ENCODE measurements at places on chromosomes 2 and 18. TPM values are rescaled to one million over a fixed set of nuclear protein-coding genes. Genes with fewer than 3 reads are reported as not detected.

DNA sequence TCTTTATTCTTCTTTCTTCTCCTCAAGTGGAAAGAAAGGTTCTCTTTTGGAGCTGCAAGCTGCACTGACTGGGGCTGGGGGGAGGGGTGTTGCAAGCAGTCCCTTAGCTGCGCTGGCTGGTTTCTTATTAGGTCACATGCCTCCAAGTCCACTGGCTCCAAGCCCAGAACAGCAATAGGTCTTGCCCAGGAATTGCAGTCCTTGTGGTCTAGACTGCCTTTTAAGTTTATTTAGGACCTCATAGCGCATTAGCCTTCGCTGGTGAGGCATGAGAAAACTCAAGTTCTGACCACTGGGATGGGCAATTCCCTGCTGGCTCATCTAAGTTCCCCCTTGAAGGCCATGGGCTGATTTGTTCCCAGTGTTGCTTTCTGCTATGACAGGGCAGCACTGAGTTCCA is 138.6 kb upstream of the SCN7A start:
- no peaks in the 10 kb centered on the region for H3K27me3 ChIP-seq
- peaks cover 6% of the 10 kb centered on the region for H3K4me1 ChIP-seq
- no peak overlapping the region for H3K27ac ChIP-seq
- no peaks in the 10 kb centered on the region for H3K36me3 ChIP-seq
- no peak overlapping the region for H3K4me3 ChIP-seq

- no peak overlapping the region for H3K27ac ChIP-seq
- no peak for DNase-seq
- H3K36me3 ChIP-seq: no peaks in the 10 kb centered on the region
- peaks cover 2% of the 10 kb centered on the region for H3K27me3 ChIP-seq
- no peak overlapping the region for H3K4me3 ChIP-seq
These were observed 101.0 kb downstream of the VIT start for GRCh38 chr2:36797324-36798070.

AQP4 gene
- total RNA-seq: not detected

- H3K27me3 ChIP-seq: peaks cover 3% of the 10 kb centered on the region
- H3K4me1 ChIP-seq: peaks cover 3% of the 10 kb centered on the region
- no peak overlapping the region for H3K27ac ChIP-seq
- DNase-seq: no peak
These were observed 7.4 kb upstream of the MOB1A start for GRCh38 chr2:74186038-74186437.

- H3K27me3 ChIP-seq: no peaks in the 10 kb centered on the region
- no peak overlapping the region for H3K4me3 ChIP-seq
- H3K27ac ChIP-seq: no peak overlapping the region
- no peaks in the 10 kb centered on the region for H3K4me1 ChIP-seq
- DNase-seq: no peak
These were observed 136.3 kb downstream of the CYP26B1 start for GRCh38 chr2:72011370-72011689.

GRCh38 chr2:1621501-1621900 is 122.8 kb downstream of the PXDN start:
- no peak overlapping the region for H3K4me3 ChIP-seq
- no peak for DNase-seq
- peaks cover 7% of the 10 kb centered on the region for H3K4me1 ChIP-seq
- no peaks in the 10 kb centered on the region for H3K27me3 ChIP-seq

DNA sequence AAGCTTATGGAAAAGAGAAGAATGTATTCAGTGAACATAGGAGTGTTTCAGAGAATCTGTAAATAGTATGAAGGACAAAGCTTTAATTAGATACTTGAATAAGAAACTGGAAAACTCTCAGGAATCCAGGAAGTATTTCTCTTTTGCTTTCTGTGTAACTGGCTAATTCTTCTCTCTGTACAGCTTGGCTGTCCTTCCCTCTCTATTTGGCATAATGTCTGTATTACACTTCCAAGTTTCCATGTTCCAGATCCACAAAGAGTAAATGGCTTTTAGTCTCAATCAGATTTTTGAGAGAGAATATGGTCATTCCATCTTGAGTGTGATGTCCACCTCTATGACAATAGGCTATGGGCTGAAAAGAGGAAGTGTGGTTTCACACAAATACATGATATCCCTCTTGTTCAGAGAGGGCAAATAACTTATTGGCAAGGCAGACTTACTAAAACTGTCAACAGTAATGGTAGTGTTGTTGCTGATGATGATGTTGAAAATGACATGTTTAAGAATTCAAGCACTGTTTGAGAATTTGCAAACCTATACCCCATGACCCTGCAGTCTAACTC is 129.2 kb upstream of the ERBB4 start:
- no peaks in the 10 kb centered on the region for H3K36me3 ChIP-seq
- no peak overlapping the region for H3K4me3 ChIP-seq
- H3K27me3 ChIP-seq: no peaks in the 10 kb centered on the region
- H3K4me1 ChIP-seq: no peaks in the 10 kb centered on the region
- DNase-seq: no peak

GRCh38 chr18:34893239-34893638 is 148.0 kb upstream of the MAPRE2 start:
- DNase-seq: no peak
- H3K27ac ChIP-seq: no peak overlapping the region
- H3K27me3 ChIP-seq: no peaks in the 10 kb centered on the region
- H3K4me3 ChIP-seq: no peak overlapping the region
- H3K36me3 ChIP-seq: no peaks in the 10 kb centered on the region

- H3K36me3 ChIP-seq: no peaks in the 10 kb centered on the region
- peaks cover 9% of the 10 kb centered on the region for H3K27me3 ChIP-seq
- no peaks in the 10 kb centered on the region for H3K4me1 ChIP-seq
- no peak overlapping the region for H3K27ac ChIP-seq
These were observed 35.6 kb downstream of the VWA3B start for GRCh38 chr2:98122524-98122923.

FASTKD2 gene
- 37.8 TPM for total RNA-seq

MC5R gene
- not detected for total RNA-seq

SERPINB8 gene
- 9.7 TPM for total RNA-seq

DNA sequence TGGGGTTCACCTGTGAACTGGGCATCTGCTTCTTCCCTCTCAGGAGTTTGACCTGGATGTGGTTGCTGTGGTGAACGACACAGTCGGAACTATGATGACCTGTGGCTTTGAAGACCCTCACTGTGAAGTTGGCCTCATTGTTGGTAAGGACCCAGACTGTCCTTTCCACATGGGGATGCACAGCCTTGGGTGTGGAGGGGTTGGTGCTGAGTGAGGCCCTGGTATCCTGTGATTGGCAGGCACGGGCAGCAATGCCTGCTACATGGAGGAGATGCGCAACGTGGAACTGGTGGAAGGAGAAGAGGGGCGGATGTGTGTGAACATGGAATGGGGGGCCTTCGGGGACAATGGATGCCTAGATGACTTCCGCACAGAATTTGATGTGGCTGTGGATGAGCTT is 52.3 kb downstream of the HK2 start:
- H3K36me3 ChIP-seq: peaks cover 10% of the 10 kb centered on the region
- H3K27me3 ChIP-seq: no peaks in the 10 kb centered on the region
- H3K4me1 ChIP-seq: peaks cover 4% of the 10 kb centered on the region
- DNase-seq: no peak
- no peak overlapping the region for H3K4me3 ChIP-seq
- H3K27ac ChIP-seq: no peak overlapping the region

FSHR gene
- not detected for total RNA-seq

DNA sequence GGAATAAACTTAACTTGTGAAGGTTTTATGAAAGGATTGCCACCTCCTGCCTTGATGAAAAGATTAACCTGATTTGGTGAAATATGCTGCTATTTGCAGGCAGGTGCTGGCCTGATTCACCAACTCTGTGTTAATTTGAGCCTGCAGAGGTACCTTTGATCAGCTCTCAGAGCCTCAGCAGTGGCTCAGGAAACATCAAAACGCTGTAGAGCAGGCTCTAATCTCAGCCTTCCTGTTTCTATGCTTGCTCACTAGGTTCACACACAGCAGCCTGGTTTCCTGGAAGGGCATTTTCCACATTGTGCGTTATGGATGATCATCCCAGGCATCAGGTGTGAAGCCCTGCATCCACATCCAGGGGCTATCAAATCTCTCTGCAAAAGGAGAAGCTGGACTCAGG is 16.9 kb downstream of the TGIF1 start:
- no peaks in the 10 kb centered on the region for H3K36me3 ChIP-seq
- DNase-seq: no peak
- H3K4me3 ChIP-seq: no peak overlapping the region

- no peaks in the 10 kb centered on the region for H3K27me3 ChIP-seq
- DNase-seq: peak; percentile 80
- H3K36me3 ChIP-seq: no peaks in the 10 kb centered on the region
- peak overlapping the region; percentile 30 for H3K27ac ChIP-seq
These were observed 45.1 kb upstream of the SERTAD2 start for GRCh38 chr2:64698668-64699444.

GRCh38 chr2:126302043-126302442 is 353.9 kb upstream of the GYPC start:
- H3K36me3 ChIP-seq: no peaks in the 10 kb centered on the region
- no peak overlapping the region for H3K27ac ChIP-seq
- no peaks in the 10 kb centered on the region for H3K27me3 ChIP-seq
- H3K4me1 ChIP-seq: no peaks in the 10 kb centered on the region

DNA sequence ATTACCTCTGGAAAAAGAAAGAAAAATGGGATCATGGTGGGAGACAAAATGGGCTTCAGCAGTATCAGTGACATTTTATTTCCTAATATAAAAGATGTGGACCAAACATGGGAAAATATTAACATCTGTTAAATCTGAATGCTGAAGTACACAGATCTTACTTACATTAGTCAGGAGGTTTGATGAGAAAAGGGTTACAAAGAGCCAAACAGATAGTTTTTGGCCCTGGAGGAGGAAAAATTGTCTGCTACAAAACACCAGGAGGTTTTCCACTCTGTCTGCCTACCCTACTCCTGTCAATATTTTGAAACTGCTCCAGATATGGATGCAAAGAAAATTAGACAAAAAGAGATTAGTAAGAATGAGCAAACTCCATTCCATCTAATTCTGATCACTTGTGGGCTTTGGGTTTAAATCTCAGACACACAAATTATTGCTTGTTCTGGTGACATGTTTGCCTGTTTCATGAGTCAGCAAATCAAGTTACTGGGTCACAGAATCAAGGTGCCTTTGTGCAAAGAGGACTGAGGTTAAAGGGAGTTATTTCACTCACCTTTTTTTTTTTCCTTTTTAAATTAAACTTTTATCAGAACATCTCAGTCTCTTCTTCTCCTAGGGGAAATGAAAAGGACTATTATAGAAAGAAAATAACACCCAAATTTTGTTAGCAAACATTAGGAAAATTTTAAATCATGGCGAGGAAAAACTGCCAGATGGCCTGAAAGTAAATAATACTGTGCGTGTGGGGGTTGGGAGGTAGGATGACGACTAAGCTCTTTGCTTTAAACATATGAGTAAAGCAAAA is 87.0 kb upstream of the SPATS2L start:
- H3K36me3 ChIP-seq: no peaks in the 10 kb centered on the region
- no peak overlapping the region for H3K4me3 ChIP-seq
- H3K27ac ChIP-seq: no peak overlapping the region
- peak; percentile 50 for DNase-seq
- H3K27me3 ChIP-seq: no peaks in the 10 kb centered on the region
